GM23248 (cell line): ENCODE measurements at places on chromosomes 7 and 10. TPM values are rescaled to one million over a fixed set of nuclear protein-coding genes. Genes with fewer than 3 reads are reported as not detected.
A peak's percentile ranks its signal among the peaks of the same experiment; 100 is the strongest.

DNA sequence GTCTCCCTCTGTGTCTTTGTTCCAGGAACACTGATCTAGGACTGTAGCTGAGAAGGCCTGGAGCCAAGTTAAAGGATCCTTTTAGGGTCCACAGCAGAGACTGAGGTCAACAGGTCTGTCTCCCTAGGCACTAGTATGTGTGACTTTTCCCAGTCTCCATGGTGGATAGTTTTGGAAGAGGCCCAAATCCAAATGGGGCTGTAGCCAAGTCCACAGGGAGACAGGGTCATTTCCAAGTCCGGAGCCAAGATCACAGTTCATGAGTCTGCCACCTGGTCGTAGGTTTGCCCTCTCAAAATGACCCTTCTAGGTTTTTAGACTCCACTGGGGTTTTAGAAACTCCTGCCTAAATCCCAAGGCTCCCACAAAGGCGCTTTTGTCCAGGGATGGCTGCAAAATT, 16.8 kb downstream of the ZNF277 start:
- no peaks in the 10 kb centered on the region for H3K4me1 ChIP-seq
- H3K36me3 ChIP-seq, result no peaks in the 10 kb centered on the region
- no peaks in the 10 kb centered on the region for H3K27me3 ChIP-seq

- DNase-seq, result no peak
- H3K4me3 ChIP-seq, result no peak overlapping the region
- H3K27me3 ChIP-seq, result no peaks in the 10 kb centered on the region
These were observed 82.5 kb downstream of the RTKN2 start for GRCh38 chr10:62185919-62186692.

- DNase-seq, result no peak
- no peaks in the 10 kb centered on the region for H3K4me1 ChIP-seq
- no peak overlapping the region for H3K27ac ChIP-seq
- H3K27me3 ChIP-seq, result no peaks in the 10 kb centered on the region
- no peaks in the 10 kb centered on the region for H3K36me3 ChIP-seq
These were observed 325.6 kb downstream of the ZWINT start for GRCh38 chr10:56035489-56035888.

DNA sequence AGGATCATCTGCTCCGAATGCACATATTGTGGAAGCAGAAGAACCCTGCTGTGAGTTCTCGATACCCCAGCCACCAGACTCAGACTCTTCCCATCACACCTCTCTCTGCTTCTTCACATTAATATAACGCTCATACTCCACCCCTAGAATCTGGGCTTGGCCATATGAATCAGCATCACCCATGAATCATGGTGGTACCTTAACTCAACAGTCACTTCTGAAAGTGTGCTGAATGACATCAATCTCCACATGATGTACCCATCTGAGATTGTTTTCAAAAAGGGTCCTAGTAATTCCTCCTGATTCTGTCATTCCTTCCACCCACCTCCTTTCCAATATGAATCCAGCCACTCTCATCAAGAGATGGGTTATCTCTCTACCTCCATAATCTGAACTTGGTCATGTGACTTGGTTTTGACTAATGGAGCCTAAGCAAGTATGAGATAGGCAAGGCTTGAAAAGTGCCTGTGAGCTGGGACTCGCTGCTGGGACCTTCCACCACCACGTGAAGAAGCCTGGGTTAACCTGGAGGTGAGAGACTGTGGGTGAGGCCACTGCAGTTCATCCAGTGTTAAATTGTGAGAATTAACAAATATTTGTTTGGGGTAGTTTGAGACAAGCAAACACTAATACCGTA, 15.4 kb downstream of the YWHAG start:
- H3K4me3 ChIP-seq, result no peak overlapping the region
- no peaks in the 10 kb centered on the region for H3K27me3 ChIP-seq
- peaks cover 60% of the 10 kb centered on the region for H3K36me3 ChIP-seq
- 0 out of 2 replicates have a peak overlapping the region, but pooled peaks have one; percentile 12 for H3K27ac ChIP-seq

DNA sequence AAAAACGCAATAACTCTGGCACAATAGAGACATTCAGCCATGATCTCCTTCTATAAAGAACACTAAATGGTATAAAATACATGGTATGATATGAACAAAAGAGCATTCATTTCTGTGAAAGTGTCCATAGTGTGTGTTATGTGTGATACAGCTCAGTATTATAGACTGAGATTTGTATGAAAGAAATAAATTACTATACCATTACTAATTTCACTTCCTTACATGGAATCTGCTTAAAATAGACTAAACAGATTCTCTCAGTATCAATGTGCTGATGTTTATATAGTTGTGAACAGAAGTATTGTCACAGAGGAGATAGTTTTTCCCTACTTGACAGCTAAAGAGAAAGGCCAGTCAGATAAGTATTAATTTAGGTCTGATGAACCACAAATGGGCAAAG, 10.8 kb downstream of the SEMA3A start:
- no peaks in the 10 kb centered on the region for H3K27me3 ChIP-seq
- no peak for DNase-seq
- peaks cover 36% of the 10 kb centered on the region for H3K4me1 ChIP-seq
- H3K36me3 ChIP-seq, result no peaks in the 10 kb centered on the region
- H3K4me3 ChIP-seq, result no peak overlapping the region

- H3K27ac ChIP-seq, result no peak overlapping the region
- H3K4me1 ChIP-seq, result no peaks in the 10 kb centered on the region
- no peaks in the 10 kb centered on the region for H3K27me3 ChIP-seq
- DNase-seq, result no peak
- no peak overlapping the region for H3K4me3 ChIP-seq
These were observed 287.1 kb upstream of the CSTF2T start for GRCh38 chr10:51986516-51986915.

DNA sequence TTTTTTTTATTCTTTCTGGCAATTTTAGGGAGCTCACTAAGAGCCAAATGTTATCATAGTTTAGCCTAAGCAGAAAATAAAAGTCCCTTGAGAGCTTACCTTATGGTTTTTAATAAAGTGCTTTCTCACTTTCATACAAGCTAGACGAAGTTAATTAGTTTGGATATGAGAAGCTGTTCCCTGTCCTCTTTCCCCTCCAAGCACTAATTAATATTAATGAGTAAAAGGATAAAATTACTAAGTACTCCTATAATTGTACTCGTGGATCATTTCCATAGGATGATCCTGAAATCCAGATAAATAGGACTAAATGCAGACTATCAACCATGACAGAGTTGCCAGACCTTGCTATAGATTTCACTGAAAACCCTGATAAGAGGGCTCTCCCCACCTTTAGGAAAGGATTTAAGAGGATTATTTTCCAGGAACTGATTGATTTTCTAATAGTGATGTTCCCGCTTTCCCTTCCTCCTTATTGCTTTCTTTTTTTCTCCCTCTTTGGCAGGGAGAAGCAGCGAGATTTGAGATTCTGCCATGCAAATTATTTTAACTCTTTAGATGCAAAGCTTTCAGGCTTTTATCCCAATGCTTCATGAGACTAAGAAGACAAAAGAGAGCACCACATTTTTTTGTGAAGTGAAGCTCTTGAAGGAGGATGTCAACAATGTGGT, 58.3 kb upstream of the HECW1 start:
- DNase-seq, result no peak
- no peaks in the 10 kb centered on the region for H3K4me1 ChIP-seq
- H3K27me3 ChIP-seq, result no peaks in the 10 kb centered on the region; the same call in 1 of the 2 replicates
- H3K27ac ChIP-seq, result no peak overlapping the region
- H3K36me3 ChIP-seq, result no peaks in the 10 kb centered on the region

- no peak overlapping the region for H3K4me3 ChIP-seq
- no peaks in the 10 kb centered on the region for H3K4me1 ChIP-seq
- no peak overlapping the region for H3K27ac ChIP-seq
- H3K36me3 ChIP-seq, result no peaks in the 10 kb centered on the region
- no peak for DNase-seq
These were observed 225.0 kb downstream of the BUB3 start for GRCh38 chr10:123379156-123379555.

- H3K27ac ChIP-seq, result no peak overlapping the region
- H3K4me3 ChIP-seq, result no peak overlapping the region
- H3K27me3 ChIP-seq, result no peaks in the 10 kb centered on the region
These were observed 247.8 kb downstream of the EBF3 start for GRCh38 chr10:129716211-129716681.

- no peak overlapping the region for H3K4me3 ChIP-seq
- no peak overlapping the region for H3K27ac ChIP-seq
- H3K4me1 ChIP-seq, result peaks cover 18% of the 10 kb centered on the region
- peak; percentile 33 for DNase-seq
- no peaks in the 10 kb centered on the region for H3K27me3 ChIP-seq
These were observed 39.8 kb upstream of the ELN start for GRCh38 chr7:73988197-73988596.

DNA sequence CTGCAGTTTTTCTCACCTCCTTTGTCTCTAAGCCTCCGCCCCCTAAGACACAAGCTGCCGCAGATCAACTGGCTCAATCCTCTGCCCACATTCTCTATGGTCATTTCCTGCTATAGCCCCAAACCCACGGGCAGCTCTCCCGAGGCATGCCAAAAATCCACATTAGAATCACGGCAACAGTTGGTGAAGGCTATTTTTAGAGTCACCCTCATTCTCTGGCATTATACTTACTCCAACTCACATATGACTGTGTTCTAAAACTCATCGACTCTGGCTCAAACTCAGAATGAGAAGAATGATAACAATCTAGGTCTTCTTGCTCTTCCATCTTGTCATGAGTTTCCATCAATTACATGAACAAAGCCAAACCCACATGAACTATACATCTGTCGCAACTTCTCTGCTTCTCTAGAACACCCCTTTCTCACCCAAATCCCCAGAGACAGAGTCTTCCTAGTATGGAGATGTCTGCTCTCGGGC, 10.9 kb upstream of the KIAA1549 start:
- peak; percentile 94 for DNase-seq
- peaks cover 25% of the 10 kb centered on the region for H3K4me1 ChIP-seq
- no peaks in the 10 kb centered on the region for H3K36me3 ChIP-seq
- no peaks in the 10 kb centered on the region for H3K27me3 ChIP-seq
- peak overlapping the region; percentile 84 for H3K27ac ChIP-seq

DNA sequence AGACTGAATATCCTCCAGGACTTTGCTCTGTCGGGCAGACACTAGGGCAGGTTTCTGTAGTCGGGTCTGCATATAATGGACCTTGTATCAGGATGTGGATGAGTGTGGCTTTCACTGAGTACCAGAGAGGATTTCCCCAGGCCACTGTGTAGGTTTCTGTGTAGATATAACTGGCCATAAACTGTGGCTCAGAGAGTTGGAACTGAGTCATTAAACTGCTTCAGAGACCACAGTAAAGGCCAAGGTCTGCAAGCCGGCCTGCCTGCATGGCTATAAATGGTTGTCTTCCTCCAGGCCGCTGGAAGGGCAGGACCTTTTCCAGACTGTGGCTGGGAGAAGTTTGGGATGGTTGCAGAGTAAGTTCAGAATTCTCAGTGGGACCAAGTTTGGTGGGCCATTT, 16.9 kb downstream of the ZNF92 start:
- H3K4me1 ChIP-seq, result no peaks in the 10 kb centered on the region
- no peak overlapping the region for H3K27ac ChIP-seq
- H3K4me3 ChIP-seq, result no peak overlapping the region
- no peaks in the 10 kb centered on the region for H3K27me3 ChIP-seq
- DNase-seq, result no peak
- H3K36me3 ChIP-seq, result peaks cover 3% of the 10 kb centered on the region; the same call in 1 of the 2 replicates

DNA sequence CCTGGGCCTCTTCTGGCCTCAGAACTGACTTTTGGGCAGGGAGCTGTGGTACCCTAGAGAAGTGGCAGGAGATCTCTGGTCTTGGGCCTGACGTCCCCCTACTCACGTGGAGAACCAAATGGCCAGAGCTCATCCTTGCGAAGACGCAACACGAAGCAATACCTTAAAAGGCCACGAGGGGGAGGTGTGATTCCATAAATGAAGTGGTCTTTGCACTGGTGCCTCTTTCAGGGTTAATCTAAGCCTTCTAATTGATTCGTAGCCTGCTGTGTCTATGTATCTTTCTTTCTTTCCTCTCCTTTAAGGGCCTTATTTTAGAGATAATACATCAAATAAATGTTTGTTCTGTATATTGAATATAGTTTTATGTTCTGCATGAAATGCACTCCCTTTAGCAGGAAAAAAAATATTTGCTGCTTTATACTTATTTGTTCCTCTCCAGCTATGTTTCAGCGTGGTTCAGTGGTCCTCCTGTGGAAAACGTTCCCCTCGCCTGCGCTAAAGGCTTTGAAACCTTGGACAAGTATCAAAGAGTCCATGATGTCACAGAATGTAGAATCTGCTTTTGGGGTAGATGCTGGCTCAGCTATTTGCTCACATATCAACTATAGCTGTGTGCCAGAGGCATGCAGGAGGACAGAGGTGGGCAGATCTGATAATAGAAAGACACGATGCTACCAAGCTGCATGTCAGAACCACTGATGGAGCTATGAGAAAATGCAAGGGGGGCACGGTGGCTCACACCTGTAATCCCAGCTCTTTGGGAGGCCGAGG, 41.0 kb downstream of the STRA8 start:
- peak; percentile 69 for DNase-seq
- H3K4me1 ChIP-seq, result no peaks in the 10 kb centered on the region
- no peaks in the 10 kb centered on the region for H3K36me3 ChIP-seq
- H3K27me3 ChIP-seq, result 0 out of 2 replicates have a peak, but pooled peaks cover 2% of the 10 kb centered on the region

- no peak overlapping the region for H3K4me3 ChIP-seq
- no peak for DNase-seq
- no peak overlapping the region for H3K27ac ChIP-seq
These were observed 2.4 kb downstream of the PWWP2B start for GRCh38 chr10:132399117-132400035.

- no peaks in the 10 kb centered on the region for H3K36me3 ChIP-seq
- H3K27ac ChIP-seq, result no peak overlapping the region
- H3K27me3 ChIP-seq, result no peaks in the 10 kb centered on the region
- H3K4me1 ChIP-seq, result peaks cover 11% of the 10 kb centered on the region
- H3K4me3 ChIP-seq, result no peak overlapping the region
These were observed 188.5 kb downstream of the JAZF1 start for GRCh38 chr7:27992097-27992496.

DNA sequence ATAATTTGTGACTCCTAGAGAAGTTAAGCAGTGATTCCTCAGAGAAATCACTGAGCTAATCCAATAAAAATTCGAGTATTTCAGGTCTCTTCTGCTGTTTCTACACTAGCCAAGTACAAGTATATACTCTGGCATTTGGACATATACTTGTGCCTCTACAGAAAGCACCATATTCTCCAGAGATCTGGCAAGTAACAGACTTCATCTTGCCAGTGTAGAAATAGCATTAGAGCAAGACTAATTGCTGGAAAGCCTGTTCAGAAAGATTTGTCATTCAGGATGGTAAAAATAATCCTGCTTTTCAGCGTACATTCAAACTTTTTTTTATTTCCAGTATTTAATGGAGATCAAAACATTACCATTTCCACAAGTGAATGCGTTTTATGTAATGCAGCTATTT, 410.8 kb upstream of the ETV1 start:
- H3K4me1 ChIP-seq, result peaks cover 10% of the 10 kb centered on the region
- H3K36me3 ChIP-seq, result no peaks in the 10 kb centered on the region
- H3K27ac ChIP-seq, result no peak overlapping the region
- H3K27me3 ChIP-seq, result no peaks in the 10 kb centered on the region
- no peak overlapping the region for H3K4me3 ChIP-seq

JCAD gene
- polyA plus RNA-seq, result 17.1 and 21.1 TPM in 2 replicates

MGAM2 gene
- not detected in 2 replicates for polyA plus RNA-seq

MYH16 gene
- not detected in 2 replicates for polyA plus RNA-seq

TMEM139 gene
- polyA plus RNA-seq, result not detected in 2 replicates

CTTNBP2 gene
- polyA plus RNA-seq, result not detected in 2 replicates

SGCE gene
- 120 and 130 TPM in 2 replicates for polyA plus RNA-seq

KLF14 gene
- 0.24 and 0.25 TPM in 2 replicates for polyA plus RNA-seq
